ENCODE measurements at places on chromosomes 4 and X. TPM values are rescaled to one million over a fixed set of nuclear protein-coding genes. Genes with fewer than 3 reads are reported as not detected.

The IL2RG gene
- polyA plus RNA-seq = 2.8 TPM

The F9 gene
- not detected for polyA plus RNA-seq

DNA sequence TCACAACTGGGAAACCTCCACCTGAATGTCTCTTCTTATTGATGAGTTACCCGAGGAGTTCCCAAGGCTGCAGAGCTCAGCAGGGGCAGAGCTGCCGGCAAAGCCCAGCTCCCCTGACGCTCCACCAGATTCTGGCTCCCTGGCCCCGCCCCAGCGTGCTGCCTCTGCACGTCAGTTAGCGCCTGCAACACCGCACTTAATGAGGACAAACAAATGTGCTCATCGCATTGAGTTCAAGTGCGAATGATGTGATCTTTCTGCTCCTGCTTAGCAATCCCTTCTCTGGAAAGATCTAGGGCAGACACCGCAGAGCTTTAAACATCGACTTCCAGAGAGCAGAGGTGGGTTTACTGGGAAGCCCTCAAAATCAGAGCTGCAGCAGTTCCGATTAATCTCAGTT is 55.5 kb upstream of the FBXW7 start:
- DNase-seq = no peak

DNA sequence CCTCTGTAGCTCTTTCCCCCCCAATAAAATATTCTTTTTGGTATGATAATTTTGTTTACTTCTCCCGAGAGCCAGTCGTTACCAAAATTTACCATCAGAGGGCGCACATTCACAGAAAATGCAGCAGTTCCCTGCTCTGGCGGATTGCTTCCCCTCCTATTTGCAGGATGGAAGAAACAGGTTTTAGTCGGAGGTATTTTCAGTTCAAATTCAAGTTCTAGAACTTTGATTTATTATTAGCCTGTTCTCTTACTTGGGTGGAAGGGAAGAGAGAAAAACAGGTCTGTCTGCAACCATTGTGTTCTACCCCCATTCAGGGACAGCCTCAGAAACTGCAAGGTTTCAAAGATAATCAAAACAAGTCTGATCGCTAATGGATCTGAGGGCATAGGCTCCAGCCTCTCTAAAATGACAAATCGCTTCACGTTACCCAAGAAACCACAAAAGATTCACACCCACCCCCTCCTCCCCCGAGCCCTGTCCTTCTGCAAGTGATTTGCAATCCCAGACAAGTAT is 263.8 kb upstream of the RPS6KA3 start:
- DNase-seq = peak; percentile 44

DNA sequence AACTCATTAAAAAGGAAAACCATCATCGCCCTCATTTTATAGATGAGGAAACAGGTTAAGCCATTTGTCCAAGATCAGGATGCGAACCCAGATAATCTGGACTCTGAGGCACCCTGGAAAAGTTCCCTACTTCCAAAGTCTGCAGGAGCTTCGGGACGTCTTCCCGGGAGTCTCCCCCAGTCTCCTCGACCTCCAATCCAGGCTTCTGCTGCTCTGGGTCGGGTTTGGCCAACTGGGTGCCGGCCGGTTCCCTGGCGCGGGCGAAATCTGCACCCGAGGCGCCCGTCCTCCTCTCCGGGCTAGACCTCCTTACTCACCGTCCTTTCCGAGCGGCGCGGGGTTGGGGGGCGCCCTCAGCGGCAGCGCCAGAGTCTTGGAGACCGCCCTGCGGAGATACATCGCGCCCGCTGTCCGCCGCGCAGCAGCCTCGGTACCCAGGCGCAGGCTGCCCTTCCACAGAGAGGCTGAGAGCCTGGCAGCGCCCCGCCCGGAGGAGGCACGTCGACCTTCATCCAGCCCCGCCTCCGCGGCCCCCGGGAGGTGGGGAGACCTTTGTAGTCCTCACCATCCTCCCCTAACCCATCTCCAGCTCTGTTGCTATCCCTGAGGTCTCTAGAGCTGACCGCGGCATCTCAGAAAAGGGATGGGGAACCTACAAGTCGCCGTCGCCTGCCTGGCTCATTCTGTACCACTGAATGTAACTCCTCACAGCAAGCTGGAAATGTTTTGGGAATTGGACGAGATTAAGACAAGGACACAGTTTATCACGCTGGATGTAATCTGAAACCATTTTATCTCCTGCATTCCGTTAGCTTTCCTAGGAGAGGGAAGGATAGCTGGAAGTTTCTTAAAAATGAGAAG is at the start of gene MGARP:
Gene MGARP (minus strand): TSS at position 466 of the 861 bp plus-strand sequence. CDS start 67 bp downstream, at position 399.
- DNase-seq = no peak

DNA sequence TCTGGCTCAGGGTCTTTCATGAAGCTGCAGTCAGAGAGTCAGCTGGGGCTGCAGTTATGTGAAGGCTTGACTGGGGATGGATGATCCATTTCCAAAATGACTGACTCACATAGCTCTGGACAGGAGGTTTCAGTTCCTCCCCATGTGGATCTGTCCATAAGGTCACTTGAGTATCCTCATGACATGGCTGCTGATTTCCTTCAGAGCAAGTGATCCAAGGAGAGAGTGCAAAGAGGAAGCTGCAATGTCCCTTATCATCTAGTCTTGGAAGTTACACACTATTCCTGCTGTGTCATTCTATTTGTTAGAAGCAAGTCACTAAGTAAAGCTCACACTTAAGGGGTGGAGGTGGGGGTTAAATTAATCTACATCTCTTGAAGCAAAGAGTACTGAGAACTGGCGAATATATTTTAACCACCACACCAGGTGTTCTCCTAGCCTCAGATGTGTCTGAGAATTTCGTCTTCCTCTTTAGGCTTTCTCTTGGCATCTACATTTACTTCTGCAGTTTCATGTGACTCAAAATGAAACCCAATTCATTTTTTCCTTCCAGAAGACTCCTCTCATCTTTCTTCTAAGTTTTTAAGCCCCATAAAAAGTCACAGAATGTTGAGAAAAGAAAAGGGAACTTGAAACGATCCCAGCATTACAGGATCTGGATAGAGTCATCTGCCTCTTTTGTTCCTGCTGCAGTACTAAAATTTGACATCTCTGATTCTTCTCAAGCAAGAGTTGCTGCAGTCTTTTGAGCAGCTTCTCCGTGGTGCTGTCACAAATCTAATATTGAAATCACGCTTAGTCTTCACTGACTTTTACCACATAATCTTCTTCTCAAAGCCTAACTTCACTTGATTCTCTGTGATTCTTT is 3.8 kb upstream of the GRPR start:
- no peak for DNase-seq
